T-helper 17 cell (primary cell): ENCODE measurements at places on chromosomes 16 and 17. TPM values are rescaled to one million over a fixed set of nuclear protein-coding genes. Genes with fewer than 3 reads are reported as not detected.

DNA sequence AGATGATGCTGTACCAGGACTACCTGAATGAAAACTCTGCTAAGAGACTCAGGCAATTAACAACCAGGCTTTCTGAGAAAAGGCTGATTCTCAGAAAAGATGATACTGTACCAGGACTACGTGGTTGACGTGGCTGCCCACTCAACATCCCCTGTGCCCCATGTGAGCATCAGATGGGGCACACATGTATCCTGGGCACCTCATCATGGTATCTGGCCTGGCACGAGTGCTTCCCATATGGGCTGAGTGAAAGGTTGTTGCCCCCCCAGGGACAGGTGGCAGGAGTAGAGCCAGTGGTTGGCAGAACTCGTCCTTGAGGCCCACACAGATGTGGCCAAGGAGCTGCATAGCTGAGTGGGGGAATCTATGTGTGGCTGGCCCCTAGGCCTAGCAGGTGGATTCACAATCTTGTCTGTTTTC lies 3.5 kb upstream of the CES4A start:
- DNase-seq, result no peak
- H3K27me3 ChIP-seq, result no peaks in the 10 kb centered on the region
- no peaks in the 10 kb centered on the region for H3K36me3 ChIP-seq

GRCh38 chr16:57807968-57808528 lies 5.8 kb upstream of the KIFC3 start:
- peak; percentile 39 for DNase-seq
- peaks cover 16% of the 10 kb centered on the region for H3K4me1 ChIP-seq
- H3K36me3 ChIP-seq, result no peaks in the 10 kb centered on the region
- peak overlapping the region; percentile 16 for H3K27ac ChIP-seq

GRCh38 chr16:65531475-65531874 lies 409.6 kb upstream of the CDH11 start:
- H3K27ac ChIP-seq, result no peak overlapping the region
- no peaks in the 10 kb centered on the region for H3K36me3 ChIP-seq
- no peaks in the 10 kb centered on the region for H3K4me1 ChIP-seq

DNA sequence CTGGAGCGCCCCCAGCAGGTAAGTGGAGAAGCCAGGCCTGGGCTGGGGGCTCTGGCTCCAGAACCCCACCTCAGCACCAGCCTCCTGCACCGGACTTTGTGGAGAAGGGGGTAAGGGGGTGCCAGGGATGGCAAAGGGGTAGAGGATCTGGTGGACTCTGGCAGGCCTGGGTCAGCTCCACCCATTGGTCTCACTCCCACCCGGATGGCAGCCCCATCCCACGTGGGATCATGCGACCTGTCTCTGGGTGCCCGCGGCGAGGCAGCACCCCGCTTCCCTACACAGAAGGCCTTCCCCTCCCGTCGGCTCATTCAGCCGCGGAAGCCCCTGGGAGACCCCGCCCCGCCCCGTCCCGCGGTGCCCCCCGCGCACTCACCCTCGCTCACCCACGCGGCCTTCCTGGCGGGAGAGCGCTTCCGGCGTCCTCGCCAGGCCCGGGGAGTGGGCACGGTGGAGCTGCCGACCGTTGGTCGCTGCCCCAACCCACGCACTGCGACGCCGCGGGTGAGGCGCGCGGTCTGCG lies 498 bp upstream of the PLEKHG4 start:
- no peak for DNase-seq
- peak overlapping the region; percentile 84 for H3K4me3 ChIP-seq
- peaks cover 13% of the 10 kb centered on the region for H3K36me3 ChIP-seq
- no peaks in the 10 kb centered on the region for H3K27me3 ChIP-seq

- peaks cover 2% of the 10 kb centered on the region for H3K36me3 ChIP-seq
- no peaks in the 10 kb centered on the region for H3K4me1 ChIP-seq
- no peaks in the 10 kb centered on the region for H3K27me3 ChIP-seq
- no peak overlapping the region for H3K4me3 ChIP-seq
- DNase-seq, result no peak
- no peak overlapping the region for H3K27ac ChIP-seq
Measured at GRCh38 chr16:14140923-14141322, 69.8 kb downstream of the MRTFB start.

DNA sequence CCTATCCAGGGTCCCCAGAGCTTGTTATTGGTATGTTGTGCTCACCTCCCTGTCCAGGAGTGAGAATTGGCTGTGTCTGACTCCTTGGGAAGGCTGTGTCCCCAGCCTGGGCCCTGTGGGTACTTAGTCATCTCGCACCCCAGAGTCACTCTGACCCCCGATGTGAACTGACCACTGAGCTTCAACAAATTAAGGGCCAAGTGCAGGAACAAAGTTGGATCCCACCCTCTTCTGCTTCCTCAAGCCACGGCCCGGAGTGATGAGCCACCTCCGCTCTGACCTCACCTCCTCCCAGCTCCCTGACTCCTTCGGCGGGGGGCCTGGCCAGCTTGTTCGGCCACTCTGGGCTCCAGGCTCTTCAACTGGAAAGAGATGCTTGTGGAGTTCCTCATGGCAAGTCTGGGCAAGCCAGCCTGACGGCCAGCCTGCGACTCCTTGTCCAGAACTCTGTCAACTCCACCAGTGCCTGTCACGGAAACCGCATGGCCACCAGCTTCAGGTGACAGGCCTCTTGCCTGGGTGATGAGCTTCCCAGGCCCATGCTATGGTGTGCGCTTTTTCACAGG lies 22.3 kb upstream of the MPRIP start:
- no peaks in the 10 kb centered on the region for H3K36me3 ChIP-seq
- H3K4me1 ChIP-seq, result peaks cover 33% of the 10 kb centered on the region
- DNase-seq, result no peak
- H3K27me3 ChIP-seq, result no peaks in the 10 kb centered on the region

Gene CFAP97D1
- total RNA-seq, result not detected

DNA sequence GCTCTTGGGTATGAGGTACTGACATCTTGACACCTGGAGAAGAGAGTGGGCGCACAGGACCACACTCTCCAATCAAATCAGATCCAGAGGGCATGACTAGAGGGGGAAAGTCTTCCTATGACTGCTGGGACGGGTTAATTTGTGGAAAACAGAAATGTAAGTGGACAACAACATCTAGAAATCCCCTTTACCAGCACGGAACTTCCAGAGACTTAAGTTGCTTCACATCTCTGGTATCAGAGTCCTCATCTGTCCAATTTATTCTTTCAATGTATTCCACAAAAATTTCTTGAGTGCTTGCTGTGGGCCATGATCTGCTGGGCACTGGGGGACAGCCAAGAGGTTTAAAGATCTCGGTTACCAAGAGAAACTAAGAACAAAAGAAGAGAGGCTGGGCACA lies 159.2 kb downstream of the COPRS start:
- H3K27ac ChIP-seq, result no peak overlapping the region
- no peak for DNase-seq
- peaks cover 54% of the 10 kb centered on the region for H3K27me3 ChIP-seq

Gene TBC1D3C
- not detected for total RNA-seq

DNA sequence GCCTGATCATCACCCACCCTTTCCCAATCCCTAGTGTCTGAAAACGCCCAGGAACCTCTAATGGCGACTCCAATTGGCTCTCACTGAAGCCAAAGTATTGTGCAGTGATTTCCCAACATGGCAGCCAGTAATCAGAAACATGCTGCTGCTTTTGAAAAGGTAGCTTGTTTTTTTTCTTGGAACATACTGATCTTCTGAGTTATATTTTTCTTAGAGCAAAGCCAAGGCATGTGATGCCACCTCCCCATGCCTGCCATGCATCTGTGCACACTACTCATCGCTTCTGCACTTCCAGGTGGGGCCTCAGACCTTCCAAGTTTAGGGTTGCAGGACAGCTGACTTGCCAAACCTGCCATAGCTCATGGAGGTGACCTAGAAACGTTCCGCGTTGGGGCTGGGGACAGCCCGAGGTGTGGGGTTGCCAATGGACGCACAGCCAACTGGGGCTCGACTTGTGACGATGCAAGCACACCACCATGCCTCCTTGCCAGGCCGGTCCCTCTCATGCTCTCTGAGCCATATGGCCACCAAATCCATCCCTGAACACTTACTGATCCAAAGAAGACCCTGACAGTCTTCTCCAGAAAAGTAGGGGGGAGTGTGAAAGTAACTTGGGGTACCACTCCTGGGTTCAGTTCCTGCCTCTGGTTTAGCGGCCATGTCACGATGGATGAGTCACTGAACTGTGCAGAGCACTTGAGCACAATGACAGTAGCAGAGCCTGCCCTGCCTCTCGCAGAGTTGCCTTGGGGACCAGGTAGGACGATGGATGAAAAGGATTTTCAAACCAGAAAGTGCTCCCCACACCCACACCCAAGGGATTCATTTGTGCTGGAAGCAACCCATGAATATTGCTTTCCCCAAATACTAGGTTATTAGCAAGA lies 155.7 kb downstream of the CCDC182 start:
- H3K4me3 ChIP-seq, result no peak overlapping the region
- no peak overlapping the region for H3K27ac ChIP-seq
- H3K27me3 ChIP-seq, result no peaks in the 10 kb centered on the region
- no peak for DNase-seq

DNA sequence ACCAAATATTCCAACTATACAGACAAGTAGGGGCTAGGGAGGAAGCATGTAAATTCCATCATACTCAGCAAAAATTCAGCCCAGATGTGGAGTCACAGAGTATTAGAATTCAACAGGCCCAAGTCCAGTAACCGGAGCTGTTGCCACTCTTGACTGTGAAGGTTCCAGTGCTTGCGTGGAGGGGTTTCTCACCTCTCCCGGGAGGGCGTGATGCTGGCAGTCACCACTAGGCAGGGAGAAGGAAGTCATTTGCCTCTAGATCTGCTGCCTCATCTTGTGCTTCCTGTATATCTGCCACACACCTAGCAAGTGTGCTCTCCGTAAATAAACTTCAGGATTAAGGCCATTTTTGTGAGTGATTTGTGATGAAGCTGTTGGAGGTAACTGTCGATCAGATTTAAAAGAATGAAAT lies 1.0 kb upstream of the CKLF start:
- H3K36me3 ChIP-seq, result peaks cover 13% of the 10 kb centered on the region
- H3K27ac ChIP-seq, result peak overlapping the region; percentile 98
- H3K27me3 ChIP-seq, result no peaks in the 10 kb centered on the region
- peaks cover 79% of the 10 kb centered on the region for H3K4me1 ChIP-seq

DNA sequence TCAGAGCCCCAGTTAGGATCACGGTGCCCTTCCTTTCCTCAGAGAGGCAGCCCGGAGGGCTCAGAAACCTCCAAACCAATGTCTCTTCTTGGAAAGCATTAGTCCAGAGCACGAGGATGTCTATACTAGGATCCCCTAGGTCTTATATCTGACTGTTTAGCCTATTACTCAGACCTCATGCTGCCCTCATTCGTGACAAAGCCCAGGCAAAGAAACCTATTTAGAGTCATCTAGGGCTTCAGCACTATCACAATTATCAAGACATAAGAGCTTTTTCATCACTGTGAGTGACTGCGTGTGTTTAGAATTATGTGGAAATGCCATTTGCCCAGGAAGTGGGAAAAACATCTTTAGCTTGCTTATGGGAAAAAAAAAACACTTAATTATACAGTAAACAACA lies 159.8 kb upstream of the NOL11 start:
- no peak overlapping the region for H3K4me3 ChIP-seq
- H3K27ac ChIP-seq, result no peak overlapping the region
- peaks cover 7% of the 10 kb centered on the region for H3K36me3 ChIP-seq
- no peaks in the 10 kb centered on the region for H3K27me3 ChIP-seq

GRCh38 chr16:81551821-81552304 lies 107.3 kb downstream of the CMIP start:
- no peak for DNase-seq
- no peak overlapping the region for H3K4me3 ChIP-seq
- H3K36me3 ChIP-seq, result peaks cover 2% of the 10 kb centered on the region
- H3K27me3 ChIP-seq, result no peaks in the 10 kb centered on the region
- H3K27ac ChIP-seq, result peak overlapping the region; percentile 87
- H3K4me1 ChIP-seq, result peaks cover 39% of the 10 kb centered on the region

- H3K4me3 ChIP-seq, result peak overlapping the region; percentile 98
- peak overlapping the region; percentile 99 for H3K27ac ChIP-seq
- H3K36me3 ChIP-seq, result no peaks in the 10 kb centered on the region
- H3K4me1 ChIP-seq, result peaks cover 53% of the 10 kb centered on the region
Measured at GRCh38 chr17:18315562-18315922, 449 bp downstream of the SMCR8 start.

Gene SLC16A13
- 4.6 TPM for total RNA-seq

GRCh38 chr16:51439271-51439670 lies 288.2 kb upstream of the SALL1 start:
- H3K4me3 ChIP-seq, result no peak overlapping the region
- no peaks in the 10 kb centered on the region for H3K36me3 ChIP-seq
- no peak for DNase-seq
- H3K27ac ChIP-seq, result no peak overlapping the region
- peaks cover 4% of the 10 kb centered on the region for H3K27me3 ChIP-seq

Gene PCTP
- total RNA-seq, result 8.8 TPM

Gene CMTM2
- total RNA-seq, result 0.70 TPM

DNA sequence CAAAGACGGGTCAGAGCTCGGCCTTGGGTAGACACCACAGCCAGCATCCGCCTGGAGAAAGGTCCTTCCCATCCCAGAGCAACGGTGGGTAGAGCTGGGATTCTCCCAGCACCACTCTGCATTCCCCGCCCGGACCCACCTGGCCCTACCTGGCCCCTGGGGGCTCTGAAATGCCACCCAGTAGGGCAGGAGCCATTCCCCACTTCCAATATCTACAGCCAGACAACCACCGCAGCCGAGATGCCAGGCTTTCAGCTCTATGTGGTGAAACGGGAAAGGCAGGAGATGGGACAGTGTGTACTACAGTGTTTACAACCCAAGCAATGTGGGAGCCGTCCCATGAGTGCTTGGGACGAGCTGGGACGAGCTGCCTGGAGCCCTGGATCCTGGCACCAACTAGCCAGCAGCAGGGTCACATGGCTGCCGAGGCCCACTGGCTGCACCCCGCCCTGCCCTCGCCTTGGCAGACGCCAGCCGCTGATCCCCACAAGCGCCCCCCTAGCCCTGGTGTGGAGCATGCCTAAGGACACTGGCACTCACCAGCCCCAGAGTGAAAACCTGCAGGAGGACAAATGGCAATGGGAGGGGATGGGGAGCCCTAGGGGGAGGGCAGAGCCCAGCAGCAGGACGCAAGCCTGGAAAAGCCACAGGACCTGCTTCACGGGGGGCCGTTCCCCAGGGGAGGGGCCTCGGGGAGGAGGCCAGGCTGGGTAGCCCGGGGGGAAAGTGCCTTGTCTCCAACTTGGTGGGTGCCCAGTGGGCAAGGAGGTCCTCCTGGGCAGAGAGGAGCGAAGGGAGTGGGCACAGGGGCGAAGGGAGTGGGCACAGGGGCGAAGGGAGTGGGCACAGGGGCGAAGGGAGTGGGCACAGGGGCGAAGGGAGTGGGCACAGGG lies 13.5 kb downstream of the TMC6 start:
- peak overlapping the region; percentile 92 for H3K27ac ChIP-seq
- H3K4me3 ChIP-seq, result no peak overlapping the region
- peaks cover 34% of the 10 kb centered on the region for H3K4me1 ChIP-seq
- H3K36me3 ChIP-seq, result peaks cover 3% of the 10 kb centered on the region
- no peak for DNase-seq
- H3K27me3 ChIP-seq, result no peaks in the 10 kb centered on the region
